ENCODE measurements at places on chromosomes 1 and 21.

DNA sequence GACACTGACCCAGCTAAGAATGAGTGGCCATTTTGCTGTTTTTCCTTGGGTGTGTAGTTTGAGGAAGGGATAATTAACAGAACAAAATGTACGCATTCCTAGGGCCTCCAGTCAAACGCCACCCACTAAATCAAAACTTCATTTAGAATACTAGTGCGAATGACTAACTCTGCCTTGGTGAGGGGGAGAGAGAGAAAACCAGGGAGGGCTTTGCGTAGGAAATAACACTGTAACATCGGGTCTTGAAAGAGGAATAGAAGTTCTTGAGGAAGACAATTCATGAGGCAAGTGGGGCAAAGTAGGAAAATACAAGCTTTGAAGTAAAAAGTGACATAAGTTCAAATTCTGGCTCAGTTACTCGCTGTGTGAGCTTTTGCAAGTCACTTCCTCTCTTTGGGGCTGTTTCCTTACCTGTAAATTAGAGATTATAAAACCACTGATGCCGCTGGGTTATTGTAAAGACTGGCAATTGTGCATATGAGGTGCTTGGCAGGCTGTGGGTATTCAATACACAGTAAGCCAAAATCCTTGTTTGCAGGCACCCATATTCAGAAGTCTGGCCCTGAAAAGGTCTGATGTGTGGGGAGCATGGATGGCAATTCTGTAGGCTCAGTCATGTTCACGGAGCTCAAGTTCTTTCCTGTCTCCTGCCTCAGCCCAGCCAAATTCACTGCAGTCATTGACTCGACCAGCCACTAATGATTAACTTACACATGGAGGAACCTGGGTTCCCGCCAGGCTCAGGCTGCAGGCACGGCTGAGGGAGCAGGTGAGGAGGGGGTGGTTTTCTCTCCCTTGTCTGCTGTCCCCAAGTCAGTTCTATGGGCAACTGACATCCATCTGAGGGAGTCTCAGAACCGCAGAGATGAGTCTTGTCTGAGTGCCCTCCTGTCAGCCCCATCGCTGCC, 140.3 kb upstream of the CSF3R start:
- DNase-seq: no peak

DNA sequence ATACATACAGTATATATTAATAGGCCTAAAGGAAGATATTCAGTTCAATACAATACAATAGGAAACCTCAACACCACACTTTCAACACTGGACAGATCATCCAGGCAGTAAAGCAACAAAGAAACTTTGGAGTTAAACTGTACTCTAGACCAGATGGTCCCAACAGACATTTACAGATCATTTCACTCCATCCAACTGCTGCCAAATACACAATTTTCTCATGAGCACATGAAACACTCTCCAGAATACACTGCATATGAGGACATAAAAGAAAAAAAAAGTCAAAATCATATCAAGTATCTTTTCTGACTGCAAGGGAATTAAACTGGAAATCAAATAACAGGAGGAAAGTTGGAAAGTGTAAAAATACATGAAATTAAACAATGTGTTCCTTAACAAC, 607.5 kb upstream of the BRINP3 start:
- DNase-seq: no peak

GRCh38 chr21:43306911-43307676, 119.8 kb downstream of the SIK1 start:
- no peak for DNase-seq

DNA sequence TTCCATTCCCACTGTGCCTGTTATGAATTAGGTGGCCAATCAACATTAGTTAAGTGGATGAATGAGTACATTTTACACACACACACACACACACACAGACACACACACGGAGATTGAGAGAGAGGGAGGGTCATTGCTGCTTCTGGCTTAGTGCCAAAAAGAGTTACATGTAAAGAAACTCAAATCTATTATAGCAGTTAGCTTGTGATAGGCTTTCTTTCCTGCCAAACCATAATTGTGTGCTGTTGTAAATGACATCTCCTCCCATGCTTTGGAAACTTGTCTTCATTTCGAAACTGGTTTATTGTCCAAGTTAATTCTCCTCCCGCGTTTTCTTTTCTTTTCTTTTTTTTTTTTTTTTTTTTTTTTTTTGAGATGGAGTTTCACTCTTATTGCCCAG, 1.4 kb upstream of the MT1HL1 start:
- DNase-seq: no peak

DNA sequence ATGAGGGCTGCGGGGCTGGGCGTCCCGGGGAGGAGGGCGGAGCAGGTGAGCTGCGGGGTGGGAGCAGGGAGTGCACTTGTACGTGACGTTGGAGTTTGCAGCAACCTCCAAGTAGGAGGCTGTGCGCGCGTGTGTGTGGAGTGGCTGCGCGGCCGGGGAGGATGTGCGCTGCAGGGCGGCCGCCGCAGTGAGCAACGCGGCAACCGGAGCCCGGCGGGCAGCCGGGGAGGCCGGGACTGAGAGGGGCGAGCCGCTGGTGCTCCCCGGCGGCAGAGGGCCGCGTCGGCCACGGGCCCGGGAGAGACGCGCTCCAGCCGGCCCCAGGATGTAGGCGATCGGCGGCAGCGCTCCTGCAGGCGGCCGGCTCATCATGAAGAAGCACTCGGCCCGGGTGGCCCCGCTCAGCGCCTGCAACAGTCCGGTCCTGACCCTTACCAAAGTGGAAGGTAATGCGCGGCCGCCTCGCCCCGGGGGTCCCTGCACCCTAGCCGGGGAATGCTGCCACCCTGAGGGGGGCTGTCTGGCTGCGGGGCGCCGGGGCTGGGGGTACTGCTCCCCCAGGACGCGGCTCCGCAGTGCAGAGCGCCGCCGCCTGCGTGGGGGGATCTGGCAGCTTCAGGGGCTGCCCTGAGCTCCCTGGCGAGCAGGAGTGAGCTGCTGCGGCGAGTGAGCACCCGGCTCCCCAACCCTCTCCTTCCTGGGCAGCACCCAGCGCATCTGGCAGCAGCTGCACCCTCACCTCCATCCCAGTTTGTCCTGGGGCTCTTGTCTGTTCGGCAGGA, 158.9 kb upstream of the COA6 start:
- DNase-seq: no peak

DNA sequence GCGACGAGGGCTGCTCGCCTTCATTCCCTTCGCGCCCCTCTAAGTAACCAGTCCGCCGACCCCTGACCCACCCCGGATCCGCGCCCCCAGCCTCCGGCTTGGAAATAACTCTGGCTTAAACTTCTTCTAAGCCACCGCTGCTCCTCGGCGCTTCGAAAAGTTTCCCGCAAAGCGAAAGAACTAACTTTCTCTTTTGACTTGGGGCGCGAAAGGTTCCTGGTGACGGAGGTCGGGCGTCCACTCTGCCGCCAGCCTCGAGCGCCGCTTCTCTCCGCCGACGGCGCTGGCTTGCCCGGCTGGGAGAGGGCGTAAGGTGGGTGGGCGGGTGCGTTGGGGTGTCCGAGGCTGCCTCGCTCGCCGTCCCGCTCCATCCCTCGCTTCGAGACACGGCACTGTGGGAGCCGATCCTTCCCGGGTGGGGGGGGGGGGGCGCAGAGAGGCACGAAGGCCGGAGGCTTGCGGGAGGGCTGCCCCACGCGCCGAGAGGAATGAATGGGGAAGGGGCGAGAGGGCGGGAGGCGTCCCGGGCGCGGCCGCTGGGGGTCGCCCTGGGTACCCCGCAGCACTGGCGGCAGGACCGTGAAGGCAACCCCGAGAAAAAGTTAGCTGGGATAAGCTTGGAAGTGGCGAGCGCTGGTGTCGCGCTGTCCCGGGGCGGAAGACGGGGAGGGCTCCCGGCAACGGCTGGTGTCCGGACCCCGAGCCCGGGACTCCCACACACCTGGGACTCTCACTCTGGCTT, 569 bp downstream of the ATF3 start:
- peak; percentile 38 for DNase-seq

- no peak for DNase-seq
These were observed 435.9 kb downstream of the KIF26B start for GRCh38 chr1:245590726-245591125.

- DNase-seq: no peak
These were observed 57.0 kb downstream of the CHD5 start for GRCh38 chr1:6123083-6123482.

DNA sequence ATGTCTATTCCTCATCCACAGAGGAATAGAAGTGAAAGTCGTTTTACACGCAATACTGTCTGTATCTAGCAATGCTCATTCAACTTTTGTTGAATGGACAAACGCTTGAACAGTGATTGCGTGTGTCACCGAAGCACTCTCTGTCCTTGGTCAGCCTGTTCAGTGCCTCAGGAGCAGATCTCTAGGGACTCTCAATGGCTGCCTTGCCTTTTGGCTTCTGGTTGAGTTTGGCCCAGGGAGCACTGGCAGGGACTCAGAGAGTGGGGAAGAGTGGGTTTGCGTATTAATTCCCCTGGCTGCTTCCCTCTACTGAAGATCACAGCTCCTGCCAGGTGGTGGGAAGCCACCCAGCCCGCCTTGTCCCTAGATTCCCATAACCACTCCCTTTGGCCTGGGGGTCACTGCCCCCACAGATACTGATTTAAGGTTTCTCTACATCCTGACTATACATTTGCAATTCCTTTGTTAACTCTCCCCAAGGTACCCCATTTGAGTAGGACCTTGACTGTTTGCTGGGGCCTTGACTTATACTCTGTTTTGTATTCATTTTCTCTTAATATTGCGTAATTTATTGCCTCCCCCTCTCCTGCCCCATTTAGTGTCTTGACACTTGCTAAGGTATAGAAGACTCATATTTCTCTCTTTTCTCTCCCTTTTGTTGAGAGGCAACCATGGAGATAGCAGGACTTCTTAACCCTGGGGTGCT, 61.7 kb upstream of the USP24 start:
- DNase-seq: no peak

GRCh38 chr1:245108246-245108645, 46.5 kb upstream of the KIF26B start:
- DNase-seq: no peak

- no peak for DNase-seq
These were observed 23.0 kb downstream of the ACTA1 start for GRCh38 chr1:229410692-229411433.

GRCh38 chr1:94434365-94435045, 16.3 kb downstream of the ABCD3 start:
- no peak for DNase-seq

DNA sequence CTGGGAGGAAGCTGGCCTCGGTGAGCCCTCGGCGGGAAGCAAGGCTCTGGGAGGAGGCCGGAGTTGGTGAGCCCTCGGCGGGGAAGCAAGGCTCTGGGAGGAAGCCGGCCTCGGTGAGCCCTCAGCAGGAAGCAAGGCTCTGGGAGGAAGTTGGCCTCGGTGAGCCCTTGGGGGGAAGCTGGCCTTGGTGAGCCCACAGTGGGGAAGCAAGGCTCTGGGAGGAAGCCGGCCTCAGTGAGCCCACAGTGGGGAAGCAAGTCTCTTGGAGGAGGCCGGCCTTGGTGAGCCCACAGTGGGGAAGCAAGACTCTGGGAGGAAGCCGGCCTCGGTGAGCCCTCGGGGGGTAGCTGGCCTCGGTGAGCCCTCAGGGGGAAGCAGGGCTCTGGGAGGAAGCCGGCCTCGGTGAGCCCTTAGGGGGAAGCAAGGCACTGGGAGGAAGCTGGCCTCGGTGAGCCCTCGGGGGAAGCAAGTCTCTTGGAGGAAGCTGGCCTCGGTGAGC, 36.0 kb downstream of the KRTAP10-1 start:
- no peak for DNase-seq

DNA sequence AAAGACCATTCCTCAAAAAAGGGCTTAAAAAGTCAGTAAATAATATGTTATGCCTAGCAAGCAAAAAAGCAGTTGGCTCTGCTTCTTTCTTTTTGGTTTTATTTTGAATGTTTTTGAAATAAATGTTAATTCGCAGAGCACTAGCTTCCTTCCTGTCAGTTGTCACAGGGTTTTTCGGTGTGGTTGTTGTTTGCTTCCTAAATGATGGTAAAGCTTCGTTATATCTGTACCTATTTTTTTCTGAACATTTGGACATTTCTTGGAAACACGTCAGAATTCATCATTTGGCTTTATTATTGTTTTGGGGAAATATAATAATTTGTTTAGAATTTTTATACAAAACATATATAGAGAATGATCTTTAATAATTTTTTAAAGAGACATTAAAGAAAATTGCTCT, 351.9 kb upstream of the SGIP1 start:
- no peak for DNase-seq

DNA sequence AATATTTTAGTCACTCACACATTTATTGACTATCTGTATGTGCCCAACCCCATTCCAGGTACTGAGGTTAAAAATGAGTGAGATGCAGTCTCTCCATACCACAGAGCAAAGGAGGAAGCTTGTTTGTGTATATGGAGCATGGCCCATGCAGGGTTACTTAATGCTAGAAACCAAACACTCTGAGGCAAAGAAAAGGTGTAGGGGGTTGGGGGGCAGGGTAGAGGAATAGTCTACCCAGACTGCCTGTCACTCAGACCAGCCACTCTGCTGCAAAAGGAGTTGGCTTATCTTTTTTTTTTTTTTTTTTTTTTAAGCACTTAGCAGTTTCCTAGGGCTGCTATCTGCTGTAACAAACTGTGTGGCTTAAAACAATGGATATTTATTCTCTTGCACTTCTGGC, 19.8 kb downstream of the PGM1 start:
- DNase-seq: no peak

GRCh38 chr1:84121360-84121759, 22.7 kb upstream of the PRKACB start:
- no peak for DNase-seq

GRCh38 chr1:179806333-179806732, 63.2 kb downstream of the FAM163A start:
- DNase-seq: no peak

- DNase-seq: no peak
These were observed 301 bp upstream of the NUDT17 start for GRCh38 chr1:145845144-145845513.

GRCh38 chr1:212437179-212437798, 4.6 kb downstream of the NENF start:
- DNase-seq: no peak

- no peak for DNase-seq
These were observed 83.0 kb downstream of the RHOU start for GRCh38 chr1:228818296-228818695.

DNA sequence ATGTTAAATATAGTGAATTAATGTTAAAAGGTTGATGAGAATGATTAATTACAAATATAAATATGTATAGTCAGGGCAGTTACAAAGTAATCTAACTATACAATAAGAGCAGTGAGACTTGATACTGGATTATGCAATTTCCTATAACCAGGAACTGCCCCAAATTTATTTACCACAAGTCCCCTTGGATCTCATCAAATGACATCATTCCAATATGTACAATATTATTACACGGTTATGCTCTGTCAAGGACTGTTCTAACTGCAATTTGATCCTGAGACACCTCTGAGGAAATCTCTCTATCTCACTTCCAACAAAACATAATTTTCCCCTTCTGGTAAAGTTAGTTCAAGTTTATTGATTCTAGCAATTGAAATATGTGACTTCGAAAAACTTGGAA, 917.6 kb downstream of the NCAM2 start:
- no peak for DNase-seq

GRCh38 chr1:196637606-196638005, 14.2 kb upstream of the CFH start:
- DNase-seq: no peak

GRCh38 chr1:29586215-29586614, 349.9 kb downstream of the PTPRU start:
- DNase-seq: no peak
